Stimulated activated CD8-positive, alpha-beta memory T cell treated with anti-CD3 and anti-CD28 coated beads, Interleukin-12 subunit alpha, Interleukin-12 subunit beta, amount 100 ng/mL, for 1 hour (primary cell): ENCODE measurements at places on chromosomes 16 and 17.

- DNase-seq: no peak
Measured at GRCh38 chr17:21177854-21178600, 35.9 kb downstream of the TMEM11 start.

DNA sequence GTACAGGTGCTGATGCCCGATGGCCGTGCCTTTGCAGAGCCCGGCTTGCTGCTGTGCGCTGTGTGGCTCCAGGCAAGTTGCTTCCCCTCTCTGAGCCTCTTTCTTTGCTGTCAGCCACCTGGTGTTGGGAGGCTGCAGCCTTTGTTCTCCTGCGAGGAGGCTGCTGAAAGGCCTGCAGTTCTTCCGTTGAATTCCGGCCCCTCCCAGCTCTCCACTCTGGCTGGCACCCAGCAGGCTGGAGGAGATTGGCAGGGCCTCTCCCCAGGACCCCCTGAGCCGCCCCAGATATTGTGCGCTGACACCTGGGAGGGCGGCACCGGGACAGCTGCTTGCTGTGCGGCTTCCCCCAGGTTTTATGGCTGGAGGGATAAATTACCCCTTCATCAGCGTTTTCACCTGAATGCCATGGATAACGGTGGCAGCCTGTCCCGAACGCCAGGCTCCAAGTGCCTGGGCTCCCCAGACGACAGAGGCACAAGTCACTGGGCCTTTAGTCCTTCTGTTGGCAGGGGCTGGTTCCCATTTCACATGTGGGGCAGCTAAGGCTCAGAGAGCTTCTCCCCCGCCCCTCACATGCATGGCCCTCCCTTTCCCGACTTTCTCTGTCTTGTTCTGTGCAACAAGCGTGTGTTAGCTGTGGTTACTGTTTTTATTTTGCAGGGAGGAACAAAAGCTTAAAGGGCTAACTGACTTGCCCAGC, 35.1 kb upstream of the GSE1 start:
- no peak for DNase-seq

GRCh38 chr16:58026139-58026704, 668 bp downstream of the MMP15 start:
- DNase-seq: no peak

GRCh38 chr16:74817851-74818250, 43.2 kb upstream of the FA2H start:
- no peak for DNase-seq

GRCh38 chr17:1173432-1174262, 6.1 kb downstream of the ABR start:
- DNase-seq: no peak

DNA sequence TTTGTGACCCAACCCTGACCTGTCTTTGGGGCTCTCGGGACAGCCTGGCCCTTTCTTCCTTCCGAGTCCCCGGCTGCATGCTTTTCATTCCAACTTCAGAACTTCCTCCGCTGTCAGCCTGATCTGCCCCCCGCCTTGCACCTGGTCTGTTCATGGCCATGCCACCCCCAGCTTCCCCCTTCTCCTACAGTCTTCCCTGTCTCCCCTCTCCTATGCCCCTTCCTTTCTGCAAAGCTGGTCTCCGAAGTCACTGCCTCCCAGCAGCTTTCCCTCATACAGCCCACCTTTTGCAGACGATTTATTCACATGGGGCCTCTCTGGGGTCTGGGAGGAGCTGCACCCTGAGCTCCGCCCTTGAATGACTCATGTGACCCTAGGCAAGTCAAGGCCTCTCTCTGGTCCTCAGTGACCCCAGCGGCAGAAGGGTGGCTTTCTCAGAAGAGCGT, 47.1 kb upstream of the SDK2 start:
- no peak for DNase-seq

GRCh38 chr16:49092704-49093103, 188.9 kb downstream of the CBLN1 start:
- DNase-seq: no peak

- DNase-seq: no peak
Measured at GRCh38 chr16:56371660-56371937, 53.7 kb downstream of the AMFR start.

GRCh38 chr16:71966932-71967331, 33.3 kb downstream of the PKD1L3 start:
- no peak for DNase-seq

DNA sequence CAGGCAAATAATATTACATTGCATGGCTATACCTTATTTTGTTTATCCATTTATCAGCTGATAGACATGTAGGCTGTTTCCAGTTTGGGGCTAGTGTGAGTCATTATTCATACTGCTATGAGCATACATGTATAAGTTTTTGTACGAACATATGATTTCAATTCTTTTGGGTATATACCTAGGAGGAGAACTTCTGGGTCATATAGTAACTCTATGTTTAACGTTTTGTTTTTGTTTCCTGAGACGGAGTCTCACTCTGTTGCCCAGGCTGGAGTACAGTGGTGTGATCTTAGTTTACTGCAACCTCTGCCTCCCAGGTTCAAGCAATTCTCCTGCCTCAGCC, 2.4 kb upstream of the ITGAL start:
- no peak for DNase-seq

GRCh38 chr16:11257131-11257938, 1.3 kb upstream of the SOCS1 start:
- DNase-seq: peak; percentile 36

GRCh38 chr17:54180950-54181349, 358.2 kb downstream of the KIF2B start:
- no peak for DNase-seq

- no peak for DNase-seq
Measured at GRCh38 chr17:39596543-39597267, 11.0 kb downstream of the NEUROD2 start.

GRCh38 chr16:87196231-87196630, 121.0 kb downstream of the C16orf95 start:
- DNase-seq: no peak

GRCh38 chr17:20116683-20117309, 107.6 kb downstream of the SPECC1 start:
- DNase-seq: peak; percentile 22

DNA sequence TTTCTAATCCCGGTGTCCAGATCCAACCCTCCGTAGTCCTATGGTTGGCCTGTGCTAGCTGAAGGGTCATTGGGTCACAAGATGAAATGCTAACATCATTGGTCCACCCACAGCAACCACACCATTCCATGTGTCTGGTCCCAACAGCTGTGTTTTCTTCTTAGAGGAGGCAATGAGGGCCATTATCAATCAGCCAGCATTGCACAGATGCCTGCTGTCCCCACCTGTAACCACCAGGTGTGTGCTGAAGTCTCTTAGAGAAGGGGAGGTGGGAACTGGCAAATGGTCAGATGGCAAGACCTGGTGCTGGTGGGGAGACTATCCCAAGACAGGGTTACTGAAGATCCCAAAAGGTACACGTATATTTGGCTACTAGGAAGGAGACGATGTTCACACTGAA, 37.4 kb downstream of the HIC1 start:
- DNase-seq: no peak

- no peak for DNase-seq
Measured at GRCh38 chr16:71927383-71927782, 32.1 kb downstream of the IST1 start.

- DNase-seq: no peak
Measured at GRCh38 chr17:63768433-63768832, 5.0 kb downstream of the CCDC47 start.

DNA sequence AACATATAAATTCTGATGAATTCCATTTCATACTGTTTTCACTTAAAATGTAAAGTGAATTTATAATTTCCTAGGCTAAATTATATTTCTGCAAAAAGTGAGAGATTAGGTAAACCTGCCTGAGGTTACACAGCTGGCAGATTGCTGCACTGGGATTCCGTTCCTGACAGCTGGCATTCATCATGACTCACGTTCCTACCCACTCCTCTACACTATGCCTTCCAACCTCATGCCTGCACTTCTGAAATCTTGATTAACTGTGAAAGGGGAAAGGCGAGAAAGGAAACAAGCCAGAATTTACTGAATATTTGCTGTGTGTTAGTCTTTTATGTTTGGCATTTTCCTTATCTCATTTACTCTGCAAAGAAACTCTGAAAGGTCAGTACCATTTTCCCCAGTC, 73.3 kb upstream of the MON1B start:
- no peak for DNase-seq

GRCh38 chr17:77540975-77541374, 400.2 kb downstream of the SEC14L1 start:
- no peak for DNase-seq

- no peak for DNase-seq
Measured at GRCh38 chr16:84320511-84320910, 25.8 kb downstream of the WFDC1 start.

DNA sequence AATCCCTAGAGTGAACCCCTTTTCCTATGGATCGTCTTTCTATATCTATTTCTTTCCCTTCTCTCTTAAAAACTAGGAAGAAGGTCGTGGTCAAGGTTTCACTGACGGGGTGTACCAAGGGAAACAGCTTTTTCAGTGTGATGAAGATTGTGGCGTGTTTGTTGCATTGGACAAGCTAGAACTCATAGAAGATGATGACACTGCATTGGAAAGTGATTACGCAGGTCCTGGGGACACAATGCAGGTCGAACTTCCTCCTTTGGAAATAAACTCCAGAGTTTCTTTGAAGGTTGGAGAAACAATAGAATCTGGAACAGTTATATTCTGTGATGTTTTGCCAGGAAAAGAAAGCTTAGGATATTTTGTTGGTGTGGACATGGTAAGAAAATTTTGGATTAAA, 9.6 kb downstream of the CYLD start:
- no peak for DNase-seq

DNA sequence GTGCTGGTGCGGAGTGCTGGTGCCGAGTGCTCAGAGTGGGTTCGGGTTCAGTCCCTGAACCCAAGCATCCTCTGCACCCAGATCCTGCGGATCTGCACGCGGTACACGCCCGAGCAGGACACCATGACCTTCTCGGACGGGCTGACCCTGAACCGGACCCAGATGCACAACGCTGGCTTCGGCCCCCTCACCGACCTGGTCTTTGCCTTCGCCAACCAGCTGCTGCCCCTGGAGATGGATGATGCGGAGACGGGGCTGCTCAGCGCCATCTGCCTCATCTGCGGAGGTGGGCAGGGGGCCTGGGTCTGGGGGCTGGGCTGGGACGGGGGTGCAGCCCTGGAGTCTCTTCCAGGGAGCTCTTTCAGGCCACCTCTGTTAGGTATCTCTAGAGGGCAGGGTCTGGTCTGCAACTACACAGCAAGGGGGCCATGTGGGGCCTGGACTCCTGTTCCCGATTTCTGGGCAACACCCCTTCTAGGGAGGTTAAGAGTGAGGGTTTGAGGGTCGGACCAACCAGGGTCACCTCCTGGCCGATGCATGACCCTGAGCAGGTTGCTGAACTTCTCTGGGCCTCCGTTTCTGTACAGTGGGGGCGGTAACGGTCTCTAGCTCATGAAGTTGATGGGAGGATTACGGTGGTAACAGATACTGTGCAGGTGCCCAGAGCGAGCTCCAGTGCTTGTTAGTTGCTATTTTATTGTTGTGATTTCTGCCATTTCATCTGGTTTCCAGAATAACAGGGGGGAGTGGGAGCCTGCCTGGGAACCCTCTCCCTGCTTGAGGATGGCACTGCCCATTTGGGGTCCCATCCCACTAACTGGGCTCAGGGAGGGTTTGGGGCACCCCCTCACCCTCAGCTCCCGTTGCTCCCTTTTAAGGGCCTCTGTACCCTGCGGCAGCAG, 10.1 kb downstream of the GJD3 start:
- DNase-seq: no peak

DNA sequence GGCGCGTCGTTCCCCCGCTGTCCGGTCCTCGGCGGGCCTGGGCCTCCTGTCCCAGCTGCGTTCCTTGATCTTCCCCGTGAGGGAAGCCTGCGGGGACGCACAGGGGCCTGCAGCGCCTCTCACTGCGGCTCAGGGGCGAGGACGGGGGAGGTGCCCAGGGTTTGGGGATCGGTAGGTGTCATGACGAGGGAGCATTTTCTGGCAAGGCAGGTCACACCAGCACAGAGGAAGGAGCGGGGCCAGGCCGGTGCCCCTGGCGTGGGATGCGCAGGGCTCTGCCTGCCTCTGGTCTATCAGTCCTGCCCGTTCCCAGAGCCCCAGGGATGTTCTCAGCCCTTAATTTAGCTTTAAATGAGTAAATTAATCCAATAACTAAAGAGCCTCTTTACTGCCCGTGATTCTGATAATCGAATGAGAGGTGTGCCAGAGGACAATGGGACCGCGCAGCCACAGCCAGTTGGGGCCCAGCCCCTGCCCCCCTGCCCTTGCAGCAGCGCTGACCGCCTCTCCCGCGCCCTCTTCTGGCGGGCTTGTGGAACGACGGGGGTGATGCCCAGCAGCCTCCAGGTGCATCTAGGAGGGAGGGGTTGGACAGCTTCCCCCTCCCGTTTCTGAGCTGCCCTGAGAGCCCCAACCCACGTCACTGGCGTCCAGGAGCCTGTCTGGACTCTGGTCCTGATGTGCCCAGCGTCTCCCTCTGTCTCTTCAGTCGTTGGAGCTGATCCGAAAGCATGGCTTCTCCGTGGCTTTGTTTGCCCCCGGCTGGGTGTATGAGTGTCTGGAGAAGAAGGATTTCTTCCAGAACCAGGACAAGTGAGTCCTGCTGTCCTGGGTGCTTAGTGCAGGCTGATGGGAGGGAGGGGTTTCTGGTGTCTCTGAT, 7.9 kb downstream of the ENGASE start:
- no peak for DNase-seq

- no peak for DNase-seq
Measured at GRCh38 chr17:54909766-54910165, 9.1 kb downstream of the TOM1L1 start.

DNA sequence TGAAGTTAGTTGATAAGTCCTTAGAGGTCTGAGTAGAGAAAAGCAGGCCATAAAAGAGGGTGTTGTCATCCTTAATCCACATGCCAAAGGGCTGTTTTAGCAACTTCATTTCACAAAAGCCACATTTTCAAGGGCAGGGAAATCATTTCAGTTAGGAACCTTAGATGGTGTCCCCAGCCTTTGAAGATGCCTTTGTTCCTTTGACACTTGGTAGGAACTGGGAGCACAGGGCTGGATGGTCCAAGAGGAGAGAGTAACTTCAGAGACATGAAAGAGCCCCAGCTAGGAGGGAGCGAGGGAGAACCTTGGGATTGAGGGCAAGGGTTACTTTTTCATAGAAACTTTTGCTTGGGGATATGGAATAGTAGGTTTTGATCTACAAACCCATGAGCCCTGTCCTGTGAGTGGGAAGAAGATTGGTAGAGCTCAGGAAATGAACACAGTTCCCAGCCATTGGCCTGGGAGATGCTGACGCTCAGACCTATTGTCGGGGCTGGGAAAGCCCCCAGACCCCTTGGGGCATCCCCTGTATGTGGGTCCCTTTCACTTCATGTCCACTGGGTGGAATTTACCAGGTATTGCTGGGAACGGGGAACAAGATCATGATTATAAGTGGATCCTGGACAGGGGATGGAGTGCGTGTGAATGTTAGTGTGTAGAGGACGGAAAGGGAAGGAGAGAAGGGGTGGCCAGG, 18.9 kb downstream of the MSI2 start:
- DNase-seq: no peak
